AG10803 (cell line): ENCODE measurements at places on chromosomes 6 and 20.

DNA sequence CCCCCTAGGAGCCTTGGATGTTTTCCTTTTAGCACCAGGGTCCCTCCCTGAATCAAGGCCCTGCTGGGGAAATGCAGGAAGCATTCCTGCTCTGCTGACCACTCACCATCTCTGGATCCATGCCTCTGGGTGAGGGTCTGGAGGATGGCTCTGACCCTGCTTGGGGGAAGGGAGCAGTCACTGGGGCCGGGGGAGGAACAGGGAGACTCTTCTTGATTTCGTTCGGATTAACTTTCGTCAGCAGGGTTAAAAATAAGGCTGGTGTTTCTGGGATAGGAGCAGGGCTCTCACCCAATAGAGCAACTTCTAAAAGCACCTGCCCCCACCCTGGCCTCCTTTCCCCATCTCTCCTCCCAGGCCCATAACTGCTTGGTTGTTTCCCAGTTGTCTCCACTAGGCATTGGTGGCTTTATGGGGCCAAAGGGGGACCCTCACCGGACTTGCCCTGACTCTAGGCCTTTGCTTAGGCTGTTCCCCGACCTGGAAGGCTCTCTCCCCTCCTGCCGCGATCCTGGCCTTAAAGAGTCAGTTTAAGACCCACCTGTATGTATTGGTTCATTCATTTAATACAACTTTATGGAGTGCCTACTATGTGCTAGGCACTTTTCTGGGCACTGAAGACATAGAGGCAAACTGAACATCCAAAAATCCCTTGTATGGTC is 63.0 kb downstream of the JPH2 start:
- no peak for DNase-seq

DNA sequence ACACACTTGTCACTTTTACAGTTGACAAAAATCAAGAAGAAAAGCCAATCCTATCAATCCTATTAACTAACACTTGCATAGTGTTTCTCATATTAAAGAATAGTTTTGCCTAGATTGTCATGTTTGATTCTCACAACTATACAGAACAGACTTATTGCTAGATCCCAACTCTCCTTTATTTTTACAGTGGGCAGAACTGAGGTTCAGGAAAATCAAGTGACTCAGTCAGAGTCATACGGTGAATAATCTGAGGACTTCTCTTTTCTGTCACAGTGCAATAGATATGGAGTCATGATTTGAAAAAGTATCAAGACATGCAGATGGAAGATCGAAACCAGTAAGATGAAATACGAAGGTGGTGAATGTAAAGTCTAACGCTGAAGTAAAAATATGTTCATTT is 195.1 kb upstream of the CITED2 start:
- DNase-seq, result no peak

- no peak for DNase-seq
Observed at GRCh38 chr20:25247518-25247955, 348 bp upstream of the PYGB start.

DNA sequence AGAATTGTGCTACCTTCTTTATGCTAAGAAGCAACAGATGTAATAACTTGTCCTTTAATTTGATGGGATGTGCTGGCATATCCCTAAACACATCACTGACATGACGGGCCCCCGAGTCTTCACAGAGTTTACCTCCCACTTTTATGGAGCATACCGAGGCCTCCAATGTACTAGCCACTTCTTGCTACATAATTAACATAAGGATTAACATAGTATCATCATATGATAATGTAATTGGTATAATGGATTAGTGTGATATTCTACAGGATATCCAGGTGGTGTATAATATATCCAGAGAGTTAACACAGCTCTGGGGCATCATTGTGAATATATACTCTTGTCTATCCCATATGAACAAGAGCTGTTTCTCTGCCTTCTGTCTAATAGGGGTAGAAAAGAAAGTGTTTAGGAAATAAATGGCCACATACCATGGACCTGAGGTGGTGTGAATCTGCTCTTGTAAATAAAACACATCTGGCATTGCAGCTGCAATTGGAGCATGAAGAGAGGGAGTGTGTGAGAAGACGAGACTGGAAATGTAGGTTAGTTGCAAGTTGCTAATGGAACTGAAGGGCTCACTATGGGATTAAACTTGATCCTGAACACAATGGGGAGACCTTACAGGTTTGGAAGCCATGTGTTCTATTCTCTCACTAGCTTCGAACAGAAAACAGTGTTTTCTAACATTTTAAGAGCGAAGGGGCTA is 102.3 kb downstream of the IYD start:
- no peak for DNase-seq

DNA sequence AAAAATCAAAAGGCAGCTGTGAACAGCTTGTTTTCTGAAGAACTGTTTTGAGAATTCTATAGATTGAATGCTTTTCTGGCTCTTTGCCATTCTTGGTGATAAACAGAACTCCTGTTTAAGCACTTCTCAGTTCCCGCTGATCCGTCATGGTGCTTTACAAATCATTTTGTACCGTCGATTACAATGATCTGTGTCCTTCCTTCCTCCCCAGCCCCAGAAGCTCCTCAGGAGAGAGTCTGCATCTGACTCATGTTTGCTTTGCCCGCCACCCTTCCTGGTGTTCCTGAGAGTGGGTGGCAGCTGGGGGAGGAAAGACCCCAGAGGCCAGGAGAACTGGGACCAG is 538.6 kb upstream of the MARCKS start:
- no peak for DNase-seq

DNA sequence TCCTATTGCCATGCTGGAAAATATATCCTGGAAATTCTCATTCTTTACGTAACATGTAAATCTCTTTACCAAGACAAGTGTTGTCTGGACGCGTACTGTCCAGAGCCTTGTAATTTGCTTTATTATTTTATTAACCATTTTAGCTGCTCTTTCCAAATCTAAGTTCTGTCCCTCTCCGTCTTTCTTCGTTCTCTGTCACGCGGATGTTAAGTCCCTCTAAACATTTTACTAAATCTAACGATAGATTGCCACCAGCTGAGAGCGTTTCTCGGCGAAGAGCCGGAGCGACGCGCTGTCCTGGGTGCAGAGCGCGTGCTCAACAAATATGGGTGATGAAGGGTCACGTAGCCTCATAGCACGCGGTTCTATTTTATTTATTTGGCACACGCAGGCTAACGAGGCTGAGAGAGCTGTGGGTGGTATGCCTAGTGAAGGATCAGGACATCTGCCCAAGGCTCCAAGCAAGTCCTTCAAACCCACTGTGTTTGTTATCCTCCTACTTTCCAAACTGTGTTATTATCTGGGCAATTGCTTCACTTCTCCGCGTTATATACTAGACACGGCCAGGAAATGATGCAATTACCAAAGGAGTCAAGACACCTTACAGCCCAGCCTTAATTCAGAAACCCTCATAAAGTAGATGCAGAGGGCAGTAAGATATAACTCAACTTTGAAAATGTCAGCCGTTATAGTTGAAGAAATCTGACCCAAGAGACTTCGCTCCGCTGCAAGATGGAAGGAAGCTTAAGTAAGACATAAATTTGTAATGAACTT is 10.0 kb upstream of the NCOA7 start:
- DNase-seq, result peak; percentile 83

GRCh38 chr6:143575440-143575839 is 63.9 kb upstream of the FUCA2 start:
- DNase-seq, result peak; percentile 87

- DNase-seq, result no peak
Observed at GRCh38 chr20:58077282-58077681, 151.2 kb downstream of the ANKRD60 start.

- DNase-seq, result no peak
Observed at GRCh38 chr20:20712004-20712473, 405 bp downstream of the RALGAPA2 start.

DNA sequence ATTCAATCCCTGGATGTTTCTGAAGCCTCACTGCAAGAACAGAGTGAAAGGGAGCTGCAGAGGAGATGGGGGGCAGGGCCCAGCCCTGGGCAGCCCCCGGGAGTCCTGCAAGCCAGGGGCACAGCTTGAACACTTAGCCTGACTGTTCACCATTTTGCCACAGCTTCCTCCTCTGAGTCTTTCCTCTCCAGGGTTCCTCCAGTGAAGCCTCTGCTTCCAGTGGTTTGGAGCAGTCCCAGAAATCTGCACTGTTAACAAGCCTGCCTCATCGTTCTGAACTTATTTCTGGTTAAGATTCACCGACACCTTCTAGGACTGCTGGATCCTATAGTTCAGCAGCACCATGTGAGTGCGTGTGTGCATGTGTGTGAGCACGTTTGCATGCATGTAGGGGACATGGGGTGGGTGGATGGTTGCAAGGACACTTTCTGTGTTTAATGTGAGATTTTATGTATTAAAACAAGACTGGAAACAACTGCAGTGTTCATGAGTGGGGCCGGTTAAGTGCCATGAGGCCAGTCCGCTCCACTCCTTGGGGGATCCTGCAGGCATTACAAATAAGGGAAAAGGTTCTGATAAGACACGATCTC is 24.6 kb downstream of the CEBPB start:
- peak; percentile 59 for DNase-seq

- peak; percentile 8 for DNase-seq
Observed at GRCh38 chr20:35947489-35947888, 6.8 kb downstream of the SCAND1 start.

DNA sequence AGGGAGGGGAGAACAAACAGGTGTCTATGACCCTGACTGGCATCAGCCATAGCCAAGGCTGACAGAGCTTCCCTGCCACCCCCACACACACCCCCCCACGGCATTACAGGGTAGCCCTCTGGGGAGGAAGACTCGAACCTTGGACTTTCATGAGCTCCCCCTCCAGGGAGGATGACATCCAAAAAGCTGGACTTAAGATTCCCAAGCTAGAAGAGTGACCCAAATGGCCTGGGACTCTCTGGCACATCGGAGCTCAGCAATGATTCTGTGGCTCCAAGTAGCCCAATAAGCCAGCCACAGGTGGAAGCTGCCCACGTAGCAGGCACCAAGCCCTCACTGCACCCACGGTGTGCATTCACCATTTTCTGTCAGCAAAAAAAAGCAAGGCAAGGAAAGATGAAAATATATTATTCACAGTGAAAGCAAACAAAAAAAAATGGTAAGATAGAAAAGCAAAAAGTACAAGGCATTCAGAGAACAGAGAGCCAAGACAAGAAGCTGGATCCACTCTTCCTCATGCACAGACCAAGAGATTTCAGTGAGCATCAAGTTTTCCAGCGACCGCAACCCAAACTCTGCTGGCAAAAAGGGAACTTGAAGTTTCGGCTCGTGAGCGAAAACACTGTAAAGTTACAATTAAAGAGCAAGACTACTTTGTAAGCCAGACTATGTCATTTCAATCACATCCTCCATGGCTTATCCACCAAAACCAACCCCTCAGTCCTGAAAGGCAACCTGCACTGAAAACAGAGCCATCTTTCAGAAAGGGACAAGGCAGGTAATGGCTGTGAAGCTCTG is 10.9 kb downstream of the JAG1 start:
- no peak for DNase-seq

DNA sequence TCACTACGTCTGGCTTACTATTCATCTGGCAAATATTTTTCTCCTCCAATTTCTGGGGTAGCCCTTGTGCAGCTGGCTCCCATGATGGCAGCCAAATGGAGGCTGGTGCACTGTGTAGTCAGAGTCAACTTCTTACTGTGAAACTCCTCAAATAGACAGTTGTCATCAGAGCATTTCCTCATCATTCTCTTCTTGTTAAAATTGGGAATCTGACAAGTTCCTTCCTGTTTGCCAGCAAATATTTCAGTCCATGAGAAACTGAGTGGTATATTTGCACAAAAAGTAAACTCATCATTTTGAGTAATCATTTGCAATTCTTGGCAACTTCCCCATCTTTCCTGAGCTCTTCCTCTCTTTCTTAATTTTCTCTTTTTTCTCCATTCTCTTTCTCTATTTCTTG is 394.9 kb upstream of the RGS17 start:
- DNase-seq, result no peak

DNA sequence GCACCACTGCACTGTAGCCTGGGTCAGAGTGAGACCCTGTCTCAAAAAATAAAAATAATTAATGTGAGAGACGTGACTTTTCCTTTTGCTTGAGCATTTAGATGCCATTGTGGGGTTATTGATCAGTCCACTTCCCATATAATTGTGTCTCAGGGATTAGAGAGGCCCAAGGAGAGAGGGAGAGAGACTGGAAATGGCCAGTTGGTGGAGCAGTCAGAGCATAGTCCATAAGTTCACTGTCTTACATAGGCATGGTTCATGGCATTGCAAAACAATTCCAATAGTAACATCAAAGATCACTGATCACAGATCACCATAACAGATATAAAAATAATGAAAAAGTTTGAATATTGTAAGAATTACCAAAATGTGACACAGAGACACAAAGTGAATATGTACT is 15.2 kb upstream of the SDHAF4 start:
- no peak for DNase-seq

- DNase-seq, result no peak
Observed at GRCh38 chr6:128925765-128926164, 42.8 kb downstream of the LAMA2 start.

- DNase-seq, result no peak
Observed at GRCh38 chr6:95743591-95743990, 166.3 kb downstream of the MANEA start.

DNA sequence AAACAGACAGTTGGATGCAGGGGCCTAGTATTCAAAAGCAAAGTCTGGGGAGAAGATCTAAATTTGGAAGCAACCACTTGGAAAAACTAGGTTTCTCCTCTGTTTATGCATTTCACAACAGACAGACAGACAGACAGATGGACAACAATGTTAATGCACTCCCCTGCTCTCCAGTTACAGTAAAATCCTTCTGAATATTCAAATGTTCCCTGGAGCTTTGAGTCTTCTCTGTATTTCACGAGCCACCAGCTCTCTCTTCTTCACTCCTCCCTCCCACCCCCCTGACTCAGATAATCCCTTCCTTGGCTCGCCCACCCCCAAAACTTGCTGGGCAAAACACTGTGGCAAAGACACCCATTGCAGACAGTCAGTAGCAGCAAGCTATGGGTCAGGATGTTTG is 129.3 kb upstream of the TOP1 start:
- no peak for DNase-seq

DNA sequence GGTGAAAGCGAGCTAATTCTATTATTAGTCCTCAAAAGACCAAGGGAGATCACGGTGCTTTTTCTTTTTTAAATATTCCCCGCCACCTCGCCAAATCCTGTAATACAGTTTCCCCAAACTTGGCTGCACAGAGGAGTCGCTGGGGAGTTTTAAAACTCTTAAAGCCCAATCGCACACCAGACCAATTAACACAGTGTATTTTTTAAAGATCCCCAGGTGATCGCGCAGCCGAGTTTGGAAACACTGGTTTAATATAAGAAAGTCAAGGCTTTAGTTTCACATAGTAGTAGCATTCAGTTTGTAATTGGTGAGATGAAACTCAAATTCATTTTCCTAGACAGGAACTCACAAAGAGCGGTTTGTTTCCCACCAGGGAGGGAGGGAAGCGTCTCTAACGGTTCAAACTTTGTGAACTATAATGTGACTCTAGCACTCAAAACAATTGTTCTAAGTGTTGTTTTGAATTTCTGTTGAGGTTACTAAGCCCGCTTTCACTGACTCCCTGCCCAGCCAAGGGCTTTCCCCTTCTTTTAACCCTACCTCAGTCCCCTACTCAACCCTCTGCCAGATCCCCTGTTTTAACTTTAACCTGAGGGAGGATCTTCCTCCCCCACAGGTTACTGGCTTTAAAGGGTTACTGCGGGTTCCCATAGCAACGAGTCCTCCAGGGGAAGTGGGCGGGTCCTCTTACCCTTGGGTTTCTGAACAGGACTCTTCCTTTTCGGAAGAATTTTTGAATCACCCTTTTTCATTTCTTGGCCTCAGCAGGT is 25.7 kb upstream of the BTBD3 start:
- peak; percentile 54 for DNase-seq

GRCh38 chr6:35488517-35488862 is 8.4 kb downstream of the TEAD3 start:
- DNase-seq, result no peak

GRCh38 chr6:7604003-7604402 is 14.0 kb downstream of the SNRNP48 start:
- DNase-seq, result no peak

GRCh38 chr6:79544299-79544927 is 7.2 kb upstream of the LCA5 start:
- peak; percentile 83 for DNase-seq
